ENCODE measurements at places on chromosomes 7 and 10.

DNA sequence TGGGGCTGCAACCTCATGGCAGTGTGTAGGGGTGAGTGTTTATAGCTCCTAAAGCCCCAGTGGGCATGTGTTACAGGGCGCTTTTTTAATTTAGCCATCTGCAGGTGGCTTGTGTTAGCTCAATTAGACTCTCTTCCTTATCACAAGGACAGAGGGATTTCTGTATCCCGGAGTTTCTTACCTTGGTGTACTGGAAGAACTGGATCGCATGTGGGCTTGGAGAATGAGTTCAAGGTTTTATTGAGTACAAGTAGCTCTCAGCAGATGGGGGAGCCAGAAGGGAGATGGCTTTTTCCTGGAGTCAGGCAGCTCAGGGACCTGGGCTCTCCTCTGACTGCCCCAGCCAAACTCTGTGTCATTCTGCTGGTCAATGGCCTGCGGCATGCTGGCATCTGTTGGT lies 153.5 kb upstream of the C7orf33 start:
- DNase-seq: no peak

GRCh38 chr10:536371-536925 lies 153.0 kb downstream of the DIP2C start:
- no peak for DNase-seq

- DNase-seq: no peak
Measured at GRCh38 chr7:77258593-77258992, 59.0 kb upstream of the FGL2 start.

DNA sequence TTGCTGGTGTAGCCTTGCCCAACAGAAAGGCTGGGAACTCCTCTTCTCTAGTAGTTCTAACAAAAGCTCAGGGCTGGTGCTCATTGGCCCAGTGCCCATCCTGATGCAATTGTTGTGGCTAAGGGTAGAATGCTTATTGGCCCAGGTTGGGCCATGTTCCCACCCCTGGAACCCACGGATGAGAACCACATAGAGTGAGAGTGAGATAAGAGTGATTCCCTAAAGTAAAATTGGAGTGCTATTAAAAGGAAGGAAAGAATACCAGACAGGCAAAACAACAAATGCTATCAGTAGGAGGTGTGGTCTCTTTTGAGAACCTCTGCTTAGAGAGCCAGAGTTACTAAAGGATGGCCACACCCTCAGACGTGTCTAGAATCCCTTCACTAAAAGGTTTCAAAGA lies 49.2 kb downstream of the LGI1 start:
- no peak for DNase-seq

DNA sequence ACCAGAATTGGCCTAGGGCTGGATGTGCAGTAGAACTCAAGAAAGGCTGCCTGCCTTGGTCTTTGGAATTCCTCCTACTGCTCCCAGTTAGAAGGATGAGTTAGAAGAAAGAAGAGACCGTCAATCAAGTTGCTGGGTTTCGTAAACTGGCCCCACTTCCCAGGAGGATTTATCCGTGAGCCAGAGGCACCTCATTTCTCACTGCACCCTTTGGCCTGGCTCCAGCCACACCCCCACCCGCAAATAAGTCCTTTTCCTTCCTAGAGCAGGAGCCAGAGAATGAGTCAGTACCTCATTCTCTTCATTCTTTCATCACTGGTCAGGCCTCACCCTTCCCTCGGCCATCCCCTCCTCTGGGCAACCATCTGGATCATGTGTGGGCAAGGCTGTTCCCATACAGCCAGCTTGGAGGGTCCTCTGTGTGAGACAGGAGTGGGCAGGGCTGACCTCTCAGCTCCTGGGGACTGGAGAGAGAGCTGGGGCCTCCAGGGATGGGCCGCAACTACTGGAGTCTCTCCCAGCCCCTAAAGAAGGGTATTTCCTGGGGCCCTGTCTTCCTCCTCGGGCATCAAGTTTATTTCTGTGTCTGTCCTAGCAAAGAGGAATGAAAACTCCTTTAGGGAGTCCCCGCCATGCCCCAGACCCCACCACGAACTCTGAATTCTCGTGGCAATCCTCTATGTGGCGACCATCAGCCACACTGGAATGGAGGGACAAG lies 87.2 kb upstream of the DUSP5 start:
- no peak for DNase-seq

DNA sequence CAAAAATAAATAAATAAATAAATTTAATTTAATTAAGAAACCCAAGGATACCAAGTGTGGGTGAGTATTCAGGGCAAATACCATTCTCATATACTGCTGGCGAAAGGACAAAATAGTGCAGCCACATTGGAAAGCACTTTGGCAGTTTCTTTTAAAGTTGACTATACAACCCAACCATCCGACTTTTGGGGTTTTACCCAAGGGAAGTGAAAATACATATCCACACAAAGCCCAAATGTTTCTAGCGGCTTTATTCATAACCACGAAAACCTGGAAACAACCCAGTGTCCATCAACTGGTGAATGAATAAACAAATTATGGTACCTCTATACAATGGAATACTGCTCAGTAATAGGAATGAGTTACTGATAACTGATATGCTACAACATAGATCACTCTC lies 36.2 kb upstream of the OGDHL start:
- no peak for DNase-seq

- DNase-seq: no peak
Measured at GRCh38 chr7:124722292-124722691, 43.3 kb downstream of the GPR37 start.

DNA sequence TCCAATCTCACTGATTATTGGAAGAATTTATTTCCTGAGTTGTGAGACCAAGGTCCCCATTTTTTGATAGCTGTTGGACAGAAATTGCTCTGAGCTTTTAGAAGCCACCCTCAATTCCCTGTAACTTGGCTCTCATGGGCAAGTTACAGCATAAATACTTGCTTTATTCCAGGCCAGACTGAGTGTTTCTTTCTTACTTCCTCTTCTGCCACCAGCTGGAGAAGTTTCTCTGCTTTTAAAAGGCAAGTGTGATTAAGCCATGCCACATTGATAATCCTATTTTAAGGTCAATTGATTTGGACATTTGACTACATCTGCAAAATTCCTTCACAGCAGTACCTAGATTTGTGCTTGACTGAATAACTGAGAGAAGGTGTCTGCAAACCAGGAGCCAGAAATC lies 14.1 kb upstream of the TAS2R41 start:
- DNase-seq: no peak

DNA sequence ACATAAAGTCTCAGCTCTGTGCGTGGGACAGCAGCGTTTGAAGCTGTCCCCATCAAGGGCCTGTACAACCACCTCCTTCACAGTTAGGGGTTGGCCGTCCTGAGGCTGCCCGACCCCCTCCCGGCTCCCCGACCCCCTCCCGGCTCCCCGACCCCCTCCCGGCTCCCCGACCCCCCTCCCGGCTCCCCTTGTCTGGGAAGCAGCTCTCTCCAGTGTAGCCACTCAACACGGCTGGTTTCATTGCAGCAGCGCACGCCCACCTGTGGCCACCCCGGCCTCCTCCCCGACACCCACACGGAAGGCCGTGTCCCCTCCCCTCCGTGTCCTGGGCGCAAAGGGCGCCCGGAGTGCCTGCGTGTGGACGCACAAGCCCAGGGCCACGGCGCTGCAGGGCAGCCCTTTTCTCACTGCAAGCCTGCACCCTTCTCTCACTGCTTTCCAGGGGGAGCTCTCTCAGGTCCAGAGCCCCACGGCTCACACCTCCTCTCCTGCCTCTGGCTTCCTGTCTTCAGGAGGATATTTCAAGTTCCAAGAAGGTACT lies 20.9 kb upstream of the FAM20C start:
- no peak for DNase-seq

GRCh38 chr7:50768485-50769474 lies 13.9 kb downstream of the GRB10 start:
- DNase-seq: no peak

DNA sequence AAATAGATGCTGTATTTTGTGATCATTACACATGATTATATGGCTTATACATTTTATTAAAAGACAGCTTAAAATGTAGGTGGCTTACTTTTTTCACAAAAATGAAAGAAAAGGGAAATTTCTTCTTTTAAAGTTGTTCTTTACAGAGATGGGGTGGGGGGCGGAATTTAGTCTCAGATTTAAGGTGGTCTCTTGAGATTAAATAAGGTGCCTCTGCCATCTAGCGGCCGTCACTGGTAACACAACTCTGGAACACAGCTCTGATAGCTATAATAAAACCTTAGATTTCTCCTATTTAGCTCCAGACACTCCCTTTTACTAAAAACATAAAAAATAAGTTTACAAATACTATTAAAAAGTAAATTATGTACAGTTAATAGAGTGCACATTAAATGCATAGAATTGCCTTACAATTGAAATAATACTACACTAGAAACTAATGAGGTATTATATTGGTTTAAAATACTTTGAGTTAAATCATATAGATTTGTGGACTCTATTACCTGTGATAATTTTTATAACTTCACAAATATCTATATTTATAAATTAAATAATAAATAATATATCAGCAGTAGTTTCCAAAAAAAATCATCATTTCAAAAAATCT lies 210.9 kb downstream of the DGKB start:
- peak; percentile 36 for DNase-seq

DNA sequence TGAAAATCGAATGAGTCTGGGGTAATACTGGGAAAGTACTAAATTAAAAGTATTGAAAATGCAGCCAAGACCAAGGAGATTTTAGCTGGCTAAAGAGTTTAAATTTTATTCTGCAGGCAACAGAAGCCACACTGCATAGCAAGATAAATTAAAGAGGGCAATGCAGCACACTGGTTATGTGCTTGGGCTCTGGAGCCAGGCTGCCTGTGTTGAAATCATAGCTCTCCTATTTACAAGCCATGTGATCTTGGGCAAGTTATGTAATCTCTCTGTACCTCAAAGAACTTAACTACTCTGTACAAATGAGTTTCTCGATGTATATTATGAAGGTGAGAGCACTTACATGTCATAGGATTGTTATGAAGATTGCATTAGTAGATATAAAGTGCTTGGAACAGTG lies 9.9 kb downstream of the SLC25A13 start:
- no peak for DNase-seq

Data from activated gamma-delta T cell treated with anti-CD3 and anti-CD28 coated beads, Interleukin-2, amount 50 U/mL, for 16 hours (primary cell).